ENCODE measurements at places on chromosomes 1 and 21.

DNA sequence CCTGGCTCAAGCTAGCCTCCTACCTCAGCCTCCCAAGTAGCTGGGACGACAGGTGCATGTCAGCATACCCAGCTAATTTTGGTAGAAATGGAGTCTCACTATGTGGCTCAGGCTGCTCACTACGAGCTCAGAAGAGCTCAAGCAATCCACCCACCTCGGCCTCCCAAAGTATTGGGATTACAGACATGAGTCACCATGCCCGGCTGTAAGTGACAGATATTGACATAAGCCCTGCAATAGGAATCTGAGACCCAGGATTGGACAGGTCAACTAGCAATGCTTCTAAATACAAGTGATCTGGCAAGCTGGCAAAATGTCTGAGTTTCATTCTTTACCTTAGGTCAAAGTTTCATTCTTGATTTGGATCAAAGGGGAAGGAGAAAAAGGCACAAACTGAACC, 40.5 kb upstream of the H6PD start:
- DNase-seq = no peak

GRCh38 chr1:116115476-116116439, 4.6 kb downstream of the MAB21L3 start:
- no peak for DNase-seq

- DNase-seq = no peak
These were observed 437.9 kb upstream of the PLXNA2 start for GRCh38 chr1:208681878-208682663.

GRCh38 chr1:240151136-240151735, 59.6 kb downstream of the FMN2 start:
- DNase-seq = no peak

DNA sequence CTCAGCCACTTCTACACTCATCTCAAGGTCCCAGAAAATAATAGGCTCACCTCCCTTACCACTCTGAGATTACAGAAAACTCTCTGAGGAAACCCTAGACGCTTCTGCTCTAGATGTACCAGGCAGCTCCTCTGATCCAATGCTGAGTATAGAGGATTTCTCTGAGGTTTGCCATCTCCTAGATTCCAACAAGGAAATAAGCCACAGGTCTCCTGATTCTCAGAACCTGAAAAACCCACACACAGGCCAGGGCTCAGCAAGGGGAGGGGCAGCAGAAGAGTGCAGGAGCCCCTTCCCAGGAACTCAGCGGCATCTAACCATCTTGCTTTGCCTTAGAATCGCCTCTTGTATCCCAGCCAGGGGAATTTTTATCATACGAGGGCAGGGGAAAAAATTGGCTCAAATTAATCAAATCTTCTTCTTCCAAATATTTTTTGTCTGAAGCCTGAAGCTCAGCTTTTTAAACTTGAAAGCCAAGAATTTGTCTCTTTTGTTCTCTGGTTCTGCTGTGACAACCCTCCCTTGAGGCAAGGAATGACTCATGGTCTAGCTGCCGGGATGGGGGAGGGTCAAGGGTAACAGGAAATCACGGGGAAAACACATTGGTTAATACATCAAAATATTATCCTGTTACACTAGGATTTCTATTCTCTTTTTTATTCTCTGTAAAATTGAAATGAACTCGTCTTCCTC, 30.8 kb downstream of the GORAB start:
- no peak for DNase-seq

DNA sequence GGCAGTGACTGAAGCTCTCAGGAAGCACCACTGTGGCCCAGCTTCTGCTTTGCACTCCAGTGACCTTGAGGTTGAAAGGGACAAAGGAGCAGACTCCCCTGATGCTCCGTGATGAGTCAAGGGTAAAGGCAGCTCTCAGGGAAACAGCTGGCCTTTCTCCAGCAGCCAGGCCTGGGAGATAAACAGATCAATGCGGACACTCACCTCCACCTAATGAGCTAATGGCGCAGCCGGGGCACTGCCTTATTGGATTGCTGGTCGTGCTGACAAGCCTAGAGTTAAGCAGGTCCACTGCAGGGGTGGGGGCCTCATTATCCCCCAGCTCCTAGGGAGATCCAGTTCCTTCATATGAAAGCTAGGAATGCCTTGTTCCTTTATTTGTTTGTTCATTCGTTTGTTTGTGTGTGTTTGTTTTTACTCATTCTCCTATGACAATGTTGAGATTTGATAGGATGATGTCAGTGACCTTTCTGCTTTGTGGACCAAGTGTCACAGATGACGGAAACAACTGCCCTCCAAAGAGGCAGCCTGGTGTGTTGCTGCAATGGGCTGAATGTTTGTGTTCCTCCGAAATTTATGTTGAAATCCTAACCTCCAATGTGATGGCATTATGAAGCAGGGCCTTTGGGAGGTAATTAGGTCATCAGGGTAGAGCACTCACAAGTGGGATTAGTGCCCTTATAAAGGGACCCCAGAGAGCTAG, 141.4 kb upstream of the BEND5 start:
- no peak for DNase-seq

DNA sequence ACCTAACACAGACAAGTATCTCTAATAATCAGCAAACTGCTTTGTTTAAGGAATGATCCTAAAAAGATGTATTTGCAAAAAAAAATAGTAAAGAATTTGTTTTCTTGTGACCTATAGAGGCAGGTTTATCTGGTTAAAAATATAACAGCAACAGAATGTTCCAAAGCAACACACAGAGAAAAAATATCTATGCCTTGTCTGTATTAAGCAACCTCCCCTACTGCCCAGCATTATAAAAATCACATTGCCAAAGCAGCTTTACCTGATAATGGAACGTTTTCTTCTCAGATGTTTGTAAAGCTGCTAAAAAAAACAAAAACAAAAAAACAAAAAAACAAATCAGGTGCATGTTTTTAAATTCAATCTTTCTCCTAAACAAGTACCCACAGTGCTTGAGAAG, 24.7 kb downstream of the PALMD start:
- no peak for DNase-seq

GRCh38 chr21:33799378-33800090, 116.1 kb downstream of the ATP5PO start:
- DNase-seq = no peak

- no peak for DNase-seq
These were observed at the start of gene CCSAP for GRCh38 chr1:229342656-229343569. TSS of gene CCSAP (minus strand) at chr1:229343047. CDS start at chr1:229342465, 582 bp downstream.

- DNase-seq = no peak
These were observed 57.2 kb downstream of the AGPAT3 start for GRCh38 chr21:43921979-43922945.

- DNase-seq = no peak
These were observed 69.9 kb upstream of the LPGAT1 start for GRCh38 chr1:211900441-211900840.

GRCh38 chr1:217322834-217323233, 308.1 kb downstream of the GPATCH2 start:
- no peak for DNase-seq

GRCh38 chr1:154182344-154183045, 9.4 kb downstream of the TPM3 start:
- DNase-seq = no peak

- DNase-seq = no peak
These were observed 19.7 kb upstream of the ABCG1 start for GRCh38 chr21:42198929-42199867.

- DNase-seq = no peak
These were observed 48.7 kb downstream of the TTLL7 start for GRCh38 chr1:83950106-83950661.

- DNase-seq = no peak
These were observed 77.8 kb downstream of the C4BPA start for GRCh38 chr1:207181847-207182246.

DNA sequence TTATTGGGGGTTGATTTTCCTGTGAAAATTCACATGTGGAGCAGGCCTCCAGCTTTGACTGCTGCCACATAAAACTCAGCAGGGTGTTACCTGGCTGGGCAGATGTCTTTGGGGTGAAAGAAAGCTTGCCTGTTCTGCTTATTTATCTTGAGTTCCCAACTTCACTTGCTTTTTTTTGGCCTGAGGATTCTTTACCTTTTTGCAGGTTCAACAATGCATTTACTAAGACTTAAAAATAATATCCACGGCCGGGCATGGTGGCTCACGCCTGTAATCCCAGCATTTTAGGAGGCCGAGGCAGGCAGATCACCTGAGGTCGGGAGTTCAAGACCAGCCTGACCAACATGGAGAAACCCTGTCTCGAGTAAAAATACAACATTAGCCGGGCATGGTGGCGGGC, 509.1 kb downstream of the KIF26B start:
- no peak for DNase-seq

GRCh38 chr1:113192242-113192641, 119.2 kb downstream of the LRIG2 start:
- no peak for DNase-seq

DNA sequence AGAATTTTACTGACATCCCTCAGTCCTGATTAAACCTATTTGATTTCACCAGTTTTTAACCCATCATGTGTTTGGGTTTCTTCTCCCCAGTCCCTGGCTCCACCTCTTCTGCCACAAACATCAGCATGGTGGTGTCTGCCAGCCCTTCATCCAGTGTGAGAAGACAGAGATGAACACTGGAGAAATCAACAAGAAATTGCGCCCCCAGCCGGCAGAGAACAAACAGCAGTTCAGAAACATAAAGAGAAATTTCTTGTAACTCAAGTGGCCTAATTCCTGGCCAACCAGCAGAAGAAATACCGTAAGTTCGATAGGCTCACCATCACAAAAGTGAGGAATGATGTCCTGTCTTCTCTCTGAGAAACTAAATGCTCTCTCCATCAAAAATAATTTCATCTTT, 18.3 kb downstream of the S100A11 start:
- DNase-seq = no peak

GRCh38 chr1:17645068-17645911, 105.8 kb downstream of the ARHGEF10L start:
- DNase-seq = no peak

DNA sequence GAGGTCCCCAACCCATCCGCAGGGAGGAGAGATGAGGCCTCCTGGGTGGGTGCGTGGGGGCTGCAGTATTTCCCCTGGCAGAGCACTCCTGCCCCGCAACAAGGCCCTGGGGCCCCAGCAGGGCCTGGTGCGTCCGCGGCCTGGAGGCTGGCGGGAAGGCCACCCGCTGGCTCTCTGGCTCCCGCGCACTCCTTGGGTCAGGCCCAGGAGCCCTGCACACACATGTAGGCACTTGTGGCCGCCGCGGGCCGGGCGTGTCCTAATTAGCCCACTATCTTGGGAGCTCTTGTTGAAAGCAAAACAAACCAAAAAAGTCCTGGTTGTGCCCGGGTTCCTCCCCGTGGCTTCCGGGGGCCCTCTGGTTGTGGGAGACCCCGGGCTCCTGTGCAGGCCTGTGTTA, 49.7 kb upstream of the CCDC27 start:
- DNase-seq = no peak

GRCh38 chr1:179754041-179754624, 11.0 kb downstream of the FAM163A start:
- DNase-seq = no peak

- no peak for DNase-seq
These were observed 617 bp upstream of the ADGRL2 start for GRCh38 chr1:81799939-81800694.

DNA sequence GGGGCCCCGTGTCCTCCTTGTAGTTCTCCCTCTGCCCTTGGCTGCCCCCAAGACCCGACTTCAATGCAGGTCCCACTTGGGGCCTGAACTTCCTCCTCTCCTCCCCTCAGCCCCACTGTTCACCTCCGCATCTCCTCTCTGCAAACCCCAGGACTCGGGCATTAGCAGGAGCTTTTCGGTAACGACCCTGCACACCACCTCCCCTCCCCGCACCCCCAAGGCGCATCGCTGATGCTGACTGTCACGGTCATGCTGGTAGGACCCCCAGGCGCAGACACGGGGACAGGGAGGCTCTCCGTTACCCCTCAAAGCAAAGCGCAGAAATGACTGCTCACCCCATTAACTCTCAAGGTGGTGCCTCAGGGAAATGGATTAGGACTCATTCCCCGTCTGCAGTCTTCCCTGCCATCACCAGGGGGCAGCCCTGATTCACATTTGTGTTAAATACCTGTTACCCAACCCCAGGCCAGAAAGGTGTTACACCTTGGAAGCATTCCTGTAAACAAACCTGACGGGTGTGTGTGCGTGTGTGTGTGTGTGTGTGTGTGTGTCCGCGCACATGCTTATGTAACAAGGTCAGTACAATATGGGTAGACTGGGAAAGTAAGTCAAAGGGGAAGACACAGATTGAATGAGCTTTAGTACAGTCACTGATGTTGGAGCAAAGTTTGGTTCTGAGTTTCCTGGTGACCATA, 6.4 kb upstream of the GUCA2B start:
- DNase-seq = peak; percentile 35

DNA sequence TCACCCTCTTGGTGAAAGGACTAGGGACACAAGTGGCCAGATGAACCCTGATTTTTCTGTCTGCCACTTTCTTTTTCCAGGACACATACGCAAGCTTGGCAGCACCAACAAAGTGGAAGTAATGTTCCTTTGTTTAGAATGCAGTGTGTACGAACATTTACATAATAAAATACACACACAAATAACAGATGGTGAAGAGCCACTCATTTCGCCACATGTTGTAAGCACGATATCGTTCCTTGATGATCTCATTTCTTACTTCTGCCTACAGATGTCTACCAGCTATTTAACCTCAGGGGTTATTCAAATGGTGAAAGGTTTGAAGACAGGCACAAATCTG, 670.2 kb upstream of the CXADR start:
- DNase-seq = no peak

GRCh38 chr1:12314333-12314903, 84.6 kb downstream of the VPS13D start:
- DNase-seq = no peak
